ENCODE measurements at places on chromosomes 7 and 10. TPM values are rescaled to one million over a fixed set of nuclear protein-coding genes. Genes with fewer than 3 reads are reported as not detected.

Gene PNLIP
- polyA plus RNA-seq: not detected

Gene CYP2C19
- not detected for polyA plus RNA-seq

Gene CNPY1
- polyA plus RNA-seq: not detected

Gene NXPH1
- not detected for polyA plus RNA-seq

DNA sequence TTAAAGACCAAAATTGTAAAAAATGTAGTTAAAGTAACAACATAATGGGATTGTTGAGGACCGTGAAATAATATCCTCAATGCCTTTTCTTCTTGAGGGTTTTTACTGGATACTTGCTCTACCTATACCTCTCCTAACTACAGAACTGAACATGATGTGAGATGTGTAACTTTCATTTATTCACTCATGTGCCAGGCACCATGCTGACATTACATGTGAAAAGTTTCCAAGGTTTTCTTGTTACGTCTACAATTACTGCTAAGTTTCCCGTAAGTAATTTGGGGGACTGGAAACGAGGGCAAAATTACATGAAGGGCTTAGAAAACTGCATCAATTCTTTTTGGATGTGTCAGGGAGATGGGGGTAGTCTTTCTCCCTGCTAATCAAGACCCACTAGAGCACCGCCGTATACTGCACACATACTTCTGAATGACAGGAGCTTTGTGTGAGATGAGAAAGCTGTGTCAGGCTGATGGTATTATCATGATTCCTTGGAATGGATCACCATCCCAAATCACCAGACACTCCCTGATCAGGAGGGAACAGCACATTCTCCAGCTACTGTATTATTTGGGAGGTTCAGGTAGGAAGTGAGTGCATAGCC is 41.8 kb downstream of the PTPRZ1 start:
- DNase-seq: no peak

- no peak for DNase-seq
Measured at GRCh38 chr10:122034149-122034756, 45.3 kb downstream of the TACC2 start.

GRCh38 chr10:59517341-59517899 is 155.1 kb upstream of the FAM13C start:
- no peak for DNase-seq

DNA sequence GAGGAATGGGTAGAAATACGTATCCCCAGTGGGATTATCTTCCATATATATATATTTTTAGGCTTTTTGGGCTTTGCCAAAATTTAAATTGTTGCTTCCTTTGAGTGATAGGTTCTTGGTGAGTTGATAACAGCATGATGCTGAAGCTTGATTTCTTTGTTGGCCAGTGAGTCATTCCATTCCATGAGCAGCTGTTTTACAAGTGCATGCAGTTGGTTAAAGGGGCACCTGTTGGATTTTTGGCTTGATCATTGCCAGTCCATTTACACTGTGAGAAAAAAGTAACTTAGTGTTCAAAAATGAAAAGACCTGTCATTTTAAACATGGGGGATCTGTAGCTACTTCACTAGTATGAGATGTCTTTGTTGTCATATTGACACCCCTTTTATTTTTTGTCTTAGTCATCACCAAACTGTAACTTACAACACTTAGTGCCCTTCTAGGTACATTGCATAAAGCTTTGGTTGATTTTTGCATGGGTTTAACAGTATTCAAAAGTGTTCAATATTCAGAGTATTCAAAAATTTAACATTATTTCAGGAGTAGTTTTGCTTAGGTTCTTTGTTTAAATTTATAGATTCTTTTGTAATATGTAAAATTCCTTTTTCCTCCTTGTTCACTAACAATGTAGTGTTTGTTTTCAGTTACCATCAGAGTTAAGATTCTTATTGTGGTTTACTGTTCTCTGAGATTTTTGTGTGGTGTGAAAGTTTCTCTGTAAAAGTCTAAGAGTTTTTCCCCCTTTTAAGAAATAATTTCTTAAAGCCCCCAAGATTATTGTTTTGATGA is 8.8 kb downstream of the AKAP9 start:
- no peak for DNase-seq

GRCh38 chr10:76884673-76885275 is 752.8 kb downstream of the KCNMA1 start:
- DNase-seq: no peak

- no peak for DNase-seq
Measured at GRCh38 chr7:45704683-45705016, 130.5 kb downstream of the ADCY1 start.

- no peak for DNase-seq
Measured at GRCh38 chr10:98030093-98030821, at the start of gene CRTAC1. Gene CRTAC1, minus strand, starts transcription at chr10:98030621. Its CDS starts 149 bp downstream, at chr10:98030472.

GRCh38 chr7:70775570-70776156 is 356.3 kb upstream of the GALNT17 start:
- DNase-seq: no peak

DNA sequence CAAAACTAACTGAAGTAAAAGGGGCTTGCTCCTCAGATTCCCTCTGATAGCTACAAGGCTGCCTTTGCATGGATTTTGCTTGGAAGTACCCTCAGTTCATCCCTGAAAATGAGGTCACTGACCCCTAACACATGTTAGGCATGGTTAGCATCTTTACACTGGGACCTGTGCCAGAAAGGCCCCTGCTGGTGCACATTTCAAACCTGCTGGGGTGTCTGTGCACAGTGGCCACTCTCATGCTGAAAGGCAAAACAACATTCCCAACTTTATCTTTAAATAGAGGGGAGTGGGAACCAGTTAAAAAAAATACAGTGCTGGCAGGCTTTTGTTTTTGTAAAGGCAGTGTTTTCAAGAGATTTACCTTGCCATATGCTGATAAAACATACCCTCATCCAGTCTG is 99.1 kb downstream of the ANK3 start:
- DNase-seq: no peak

DNA sequence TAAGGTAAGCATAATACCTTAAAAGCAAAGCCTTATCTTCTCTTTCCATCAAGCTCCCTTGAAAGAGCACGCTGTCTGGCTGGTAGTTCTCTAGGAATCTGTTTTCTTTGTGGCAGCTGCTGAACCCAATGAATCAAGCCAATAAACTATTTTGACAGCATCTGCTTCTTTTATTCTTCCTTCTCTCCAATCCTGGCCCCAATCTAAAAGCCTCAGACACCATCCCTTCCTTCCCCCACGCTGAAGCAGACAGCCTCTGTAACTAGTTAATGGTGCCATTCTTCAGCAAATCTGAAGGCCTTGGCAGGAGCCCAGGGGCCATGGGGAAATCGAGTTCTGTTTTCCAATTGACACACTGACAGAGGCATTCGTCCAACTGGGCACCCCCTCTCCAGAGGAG is 186.6 kb upstream of the LYZL1 start:
- no peak for DNase-seq

- DNase-seq: no peak
Measured at GRCh38 chr10:10865913-10866312, 151.8 kb upstream of the CELF2 start.

GRCh38 chr7:45646996-45647825 is 73.0 kb downstream of the ADCY1 start:
- DNase-seq: no peak

DNA sequence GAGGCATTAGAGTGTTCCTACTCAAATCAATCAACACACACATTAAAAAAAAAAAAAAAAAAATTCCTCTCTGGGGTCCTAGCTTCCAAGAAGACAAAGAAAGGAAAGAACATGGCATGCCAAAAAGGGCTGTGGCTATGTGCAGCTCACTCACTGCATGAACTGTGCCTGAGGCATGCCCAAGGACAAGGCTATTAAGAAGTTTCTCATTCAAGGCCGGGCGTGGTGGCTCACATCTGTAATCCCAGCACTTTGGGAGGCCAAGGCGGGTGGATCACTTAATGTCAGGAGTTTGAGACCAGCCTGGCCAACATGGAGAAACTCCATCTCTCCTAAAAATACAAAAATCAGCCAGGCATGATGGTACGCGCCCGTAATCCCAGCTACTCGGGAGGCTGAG is 41.9 kb upstream of the PPP3CB start:
- no peak for DNase-seq

- no peak for DNase-seq
Measured at GRCh38 chr7:33870120-33870519, 35.2 kb upstream of the BMPER start.

DNA sequence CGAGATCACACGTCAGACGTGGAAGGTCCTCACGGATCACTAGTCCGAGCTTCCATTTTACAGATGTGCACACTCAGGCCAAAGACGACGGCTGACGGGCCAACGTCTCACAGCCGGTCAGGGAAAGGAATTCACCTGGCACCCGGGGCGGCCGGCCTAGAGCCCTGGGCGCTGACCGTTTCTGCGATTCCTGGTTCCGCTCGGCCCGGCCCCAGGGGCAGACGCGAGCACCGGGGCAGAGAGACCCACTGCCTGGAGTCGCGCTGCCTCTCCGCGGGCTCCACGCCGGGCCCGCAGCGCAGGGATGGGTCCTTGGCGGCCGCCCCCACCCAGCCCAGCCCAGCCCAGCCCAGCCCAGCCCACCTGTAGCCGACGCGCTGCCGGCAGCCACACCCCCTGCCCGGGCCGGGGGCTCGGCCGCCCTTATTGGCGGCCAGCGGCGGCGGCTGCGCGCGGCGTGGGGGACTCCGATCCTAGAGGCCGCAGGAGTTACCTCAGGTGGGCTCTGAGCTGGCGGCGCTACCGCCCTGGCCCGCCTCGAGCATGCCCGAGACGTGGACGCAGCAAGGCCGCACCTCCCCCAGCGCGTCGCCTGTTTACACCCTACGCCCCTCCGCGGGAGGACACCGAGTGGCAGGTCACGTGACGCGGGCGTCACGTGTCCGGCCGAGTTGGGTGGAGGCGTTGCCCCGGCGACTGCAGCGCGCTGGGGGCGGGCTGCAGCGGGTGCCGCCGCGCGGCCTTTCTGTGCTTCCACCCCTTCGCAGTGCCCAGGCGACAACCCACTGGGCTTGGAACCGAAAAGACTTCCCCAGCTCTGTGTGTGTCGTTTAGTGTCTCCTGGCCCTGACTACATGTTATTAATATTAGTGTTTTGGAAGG is 78.1 kb downstream of the ZFAND4 start:
- peak; percentile 90 for DNase-seq

DNA sequence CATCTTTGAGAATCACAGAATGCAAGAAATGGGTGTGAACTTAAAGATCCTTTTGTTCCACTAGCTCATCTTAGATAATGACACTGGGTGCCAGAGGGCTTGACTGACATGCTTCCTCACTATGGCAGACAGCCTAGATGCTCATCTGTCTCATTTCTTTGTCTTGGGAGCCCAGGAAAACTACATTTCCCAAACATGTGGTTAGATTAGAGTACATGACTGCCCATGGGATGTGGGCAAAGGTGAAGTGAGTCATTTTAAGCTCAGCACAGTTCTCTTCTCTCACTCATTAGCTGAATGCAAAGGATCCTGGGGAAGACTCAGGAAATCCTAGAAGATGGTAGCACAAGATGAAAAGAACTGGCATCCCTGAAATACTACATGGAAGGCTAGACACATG is 32.5 kb upstream of the TBX20 start:
- no peak for DNase-seq

- DNase-seq: no peak
Measured at GRCh38 chr7:24898691-24899090, 81.3 kb downstream of the OSBPL3 start.

DNA sequence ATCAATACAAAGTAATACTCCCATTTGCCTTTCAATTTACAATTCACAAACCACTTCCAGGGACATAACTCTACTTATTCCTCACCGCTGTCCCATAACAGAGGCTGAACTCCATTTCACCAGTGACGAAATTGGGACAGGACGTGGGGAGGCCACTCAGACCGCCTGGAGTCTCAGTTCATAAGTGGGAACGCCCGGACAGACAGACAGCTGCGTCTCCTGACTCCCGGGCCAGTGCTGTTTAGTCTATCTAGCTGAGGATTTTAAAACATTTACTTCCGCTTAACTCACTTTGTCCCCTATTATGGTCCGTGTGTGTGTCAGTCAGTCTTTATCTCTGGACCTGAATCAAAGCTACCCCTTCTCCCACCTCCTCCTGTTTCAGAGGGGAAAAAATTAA is 67.4 kb upstream of the ZNF438 start:
- DNase-seq: no peak

- DNase-seq: no peak
Measured at GRCh38 chr10:88794731-88795130, 7.8 kb upstream of the LIPM start.

DNA sequence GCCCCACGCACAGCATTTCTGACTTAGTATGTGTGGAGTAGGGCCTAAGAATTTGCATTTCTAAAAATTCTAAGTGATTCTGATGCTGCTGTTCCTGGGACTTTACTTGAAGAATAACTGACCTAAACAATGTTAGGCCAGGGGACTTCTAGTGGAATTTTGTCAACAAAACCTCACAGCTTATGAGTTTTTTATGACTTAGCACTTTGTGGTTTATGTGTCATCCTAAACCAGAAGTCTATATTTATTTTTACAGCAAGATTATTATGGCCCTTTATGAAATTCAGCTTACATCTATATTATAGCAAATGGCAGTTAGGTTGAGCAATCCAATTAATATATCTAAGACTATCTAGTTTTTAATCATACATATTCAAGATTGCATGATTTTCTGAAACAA is 24.6 kb upstream of the BET1 start:
- DNase-seq: no peak

DNA sequence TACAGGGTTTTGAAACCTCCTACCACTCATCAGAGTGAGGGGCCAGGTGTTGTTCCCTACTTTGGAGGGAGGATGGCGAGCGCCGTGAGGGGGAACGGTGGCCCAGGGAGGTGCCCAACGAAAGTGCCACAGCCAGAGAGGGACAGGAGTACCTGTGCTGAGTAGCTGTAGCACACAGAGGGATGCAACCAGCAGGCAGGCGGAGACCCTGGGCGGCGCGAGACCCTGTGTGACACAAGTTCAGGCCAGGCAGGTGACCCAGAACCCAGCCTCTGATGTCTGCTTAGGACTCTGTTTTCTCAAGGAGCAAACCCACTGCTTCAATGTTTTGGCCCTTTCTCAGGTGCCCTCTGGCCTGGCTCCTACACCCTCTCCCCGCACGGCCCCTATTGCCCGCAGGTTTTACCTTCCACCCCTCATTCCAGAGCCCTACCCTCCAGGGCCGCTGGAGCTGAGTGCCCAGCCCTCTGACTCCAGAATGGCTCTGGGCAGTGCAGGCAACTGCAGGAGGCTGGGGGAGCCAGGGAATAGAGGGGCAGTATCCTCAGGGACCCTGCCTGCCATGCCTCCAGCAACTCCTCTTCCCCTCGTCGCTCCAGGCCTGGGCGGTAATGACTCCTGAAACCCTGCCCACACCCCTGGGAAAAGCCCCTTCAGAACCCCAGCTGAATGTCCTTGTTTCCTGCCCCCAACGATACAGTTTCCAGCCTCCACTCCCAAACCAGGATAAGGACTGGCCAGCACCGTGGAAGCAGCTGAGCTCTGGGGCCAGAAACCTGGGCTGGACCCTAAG is 164.1 kb upstream of the RHEB start:
- no peak for DNase-seq

GRCh38 chr7:67432536-67433234 is 436.1 kb downstream of the TYW1 start:
- no peak for DNase-seq

GRCh38 chr7:17212188-17212587 is 86.3 kb upstream of the AHR start:
- peak; percentile 48 for DNase-seq

GRCh38 chr7:21383227-21384220 is 44.4 kb upstream of the SP4 start:
- DNase-seq: no peak
